ENCODE measurements at places on chromosomes 3 and 15. TPM values are rescaled to one million over a fixed set of nuclear protein-coding genes. Genes with fewer than 3 reads are reported as not detected.

CPLX3 gene
- total RNA-seq: not detected

TMC3 gene
- not detected for total RNA-seq

DNA sequence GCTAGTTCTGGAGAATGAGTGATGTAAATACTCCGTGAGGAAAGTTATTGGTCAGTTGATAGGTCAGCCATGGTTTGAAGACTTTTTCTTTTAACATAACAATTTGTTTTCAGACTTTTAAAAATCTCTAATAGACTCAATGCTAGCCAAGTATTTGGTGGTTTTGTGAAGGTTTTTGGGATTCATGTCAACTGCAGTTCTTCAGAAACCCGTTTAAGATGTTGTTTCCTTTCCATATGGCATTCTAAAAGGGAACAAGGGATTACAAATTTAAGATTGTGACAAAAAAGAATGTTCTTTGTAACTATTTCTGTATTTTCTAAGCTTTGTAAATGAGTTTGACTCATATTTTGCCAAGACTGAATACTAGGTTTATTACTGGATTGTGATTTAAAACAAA is 281.7 kb upstream of the COL8A1 start:
- no peaks in the 10 kb centered on the region for H3K27me3 ChIP-seq
- H3K36me3 ChIP-seq: no peaks in the 10 kb centered on the region
- H3K27ac ChIP-seq: no peak overlapping the region
- H3K4me1 ChIP-seq: no peaks in the 10 kb centered on the region
- H3K4me3 ChIP-seq: no peak overlapping the region
- DNase-seq: no peak

DNA sequence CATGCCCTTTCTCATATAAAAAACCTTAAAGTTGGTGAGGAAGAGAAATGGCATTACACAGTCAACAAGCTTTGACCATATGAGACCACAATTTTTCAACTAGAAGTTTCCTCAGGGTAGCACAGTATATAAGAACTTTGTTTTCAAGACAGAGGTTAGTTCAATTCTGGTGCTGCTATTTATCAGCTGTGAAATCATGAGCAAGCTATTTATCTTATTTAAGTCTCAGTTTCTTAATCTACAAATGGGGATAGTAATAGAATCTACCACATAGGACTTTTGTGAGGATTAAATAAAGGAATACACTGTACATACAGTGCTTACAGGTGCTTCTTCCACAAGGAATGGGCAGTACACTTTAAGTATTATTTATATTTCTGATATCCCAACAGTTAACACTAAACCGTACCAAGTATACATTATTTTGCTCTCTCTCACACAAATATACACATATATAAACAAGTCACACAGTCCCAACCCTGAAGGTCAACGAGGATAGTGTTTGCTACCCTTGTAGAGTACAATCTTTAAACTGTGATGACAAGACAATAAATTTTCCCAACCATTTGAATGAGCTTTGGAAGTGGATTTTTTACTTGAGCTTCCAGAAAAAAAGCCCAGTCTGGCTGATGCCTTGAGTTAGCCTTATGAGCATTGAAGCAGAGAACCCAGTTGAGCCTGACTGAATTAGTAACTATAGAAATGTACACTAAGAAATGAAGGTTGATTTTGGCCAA is 178.8 kb downstream of the TNIK start:
- H3K36me3 ChIP-seq: no peaks in the 10 kb centered on the region
- H3K27me3 ChIP-seq: no peaks in the 10 kb centered on the region
- H3K4me3 ChIP-seq: no peak overlapping the region

GRCh38 chr3:105608623-105609022 is 241.9 kb downstream of the ALCAM start:
- H3K4me3 ChIP-seq: no peak overlapping the region
- no peak overlapping the region for H3K27ac ChIP-seq
- no peak for DNase-seq
- no peaks in the 10 kb centered on the region for H3K36me3 ChIP-seq
- no peaks in the 10 kb centered on the region for H3K27me3 ChIP-seq
- H3K4me1 ChIP-seq: peaks cover 9% of the 10 kb centered on the region

GRCh38 chr3:129051871-129052340 is 8.7 kb upstream of the GP9 start:
- H3K4me3 ChIP-seq: no peak overlapping the region
- peaks cover 38% of the 10 kb centered on the region for H3K4me1 ChIP-seq
- DNase-seq: no peak
- no peaks in the 10 kb centered on the region for H3K27me3 ChIP-seq
- H3K27ac ChIP-seq: no peak overlapping the region

GRCh38 chr15:70528816-70529215 is 234.5 kb downstream of the UACA start:
- DNase-seq: no peak
